Stimulated activated CD4-positive, alpha-beta T cell treated with anti-CD3 and anti-CD28 coated beads, Interleukin-1b, Interleukin-23, amount 100 ng/mL, for 1 hour (primary cell): ENCODE measurements at places on chromosomes 6 and 20.
A peak's percentile ranks its signal among the peaks of the same experiment; 100 is the strongest.

DNA sequence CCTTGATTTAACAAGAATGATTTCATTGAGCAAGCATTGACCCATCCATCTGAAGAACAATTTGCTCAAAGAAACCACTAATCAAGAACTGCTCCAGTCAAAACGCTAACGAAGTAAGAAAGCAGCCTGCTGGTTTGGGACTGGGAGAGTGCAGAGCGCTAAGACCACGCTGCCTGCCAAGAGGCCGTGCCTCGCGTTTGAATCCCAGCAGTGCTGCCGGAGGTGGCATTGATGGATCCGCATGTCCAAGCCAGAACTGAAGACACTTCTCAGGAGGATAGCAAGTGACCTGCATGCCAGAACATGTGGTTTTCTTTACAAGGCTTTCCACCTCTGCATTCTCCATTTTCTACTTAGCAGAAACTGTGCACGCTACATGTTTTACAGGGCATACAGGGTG, 105.2 kb upstream of the FOXC1 start:
- no peak for DNase-seq

- no peak for DNase-seq
Measured at GRCh38 chr6:51788121-51788520, 299.3 kb downstream of the PKHD1 start.

DNA sequence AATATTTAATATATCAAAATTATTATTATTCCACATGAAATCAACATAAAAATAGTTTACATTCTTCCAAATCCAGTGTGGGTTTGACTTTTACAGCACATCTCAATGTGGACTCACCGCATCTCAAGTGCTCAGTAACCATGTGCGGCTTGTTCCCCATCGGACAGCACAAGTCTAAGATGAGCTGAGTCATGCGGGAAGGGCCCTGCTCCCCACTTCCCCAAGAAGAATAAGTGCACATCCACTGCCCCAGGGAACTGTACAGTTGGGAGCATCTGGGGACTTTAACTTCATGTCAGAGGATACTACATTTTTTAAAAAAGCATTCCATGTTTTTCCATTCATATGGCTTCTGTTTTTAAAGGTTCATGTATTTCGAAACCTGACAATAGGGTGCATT, 325.6 kb downstream of the BTBD3 start:
- DNase-seq: no peak

DNA sequence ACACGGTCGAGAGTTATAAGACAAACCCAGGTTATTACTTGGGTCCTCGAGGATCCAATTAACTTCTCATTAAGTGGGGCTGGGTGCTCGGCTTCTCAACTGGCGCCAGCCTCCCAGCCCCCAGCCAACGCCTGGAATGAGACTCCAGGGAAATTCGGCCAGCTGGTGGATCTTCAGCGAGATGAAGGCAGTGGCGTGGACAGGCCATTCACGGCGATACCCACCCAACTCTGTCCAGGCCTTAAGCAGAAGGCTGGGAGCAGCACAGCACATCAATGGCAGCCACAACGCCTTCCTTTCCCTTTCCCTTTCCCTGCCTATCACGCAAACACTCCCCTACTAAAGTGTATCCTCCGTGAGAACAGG, 868 bp downstream of the METTL24 start:
- DNase-seq: no peak

DNA sequence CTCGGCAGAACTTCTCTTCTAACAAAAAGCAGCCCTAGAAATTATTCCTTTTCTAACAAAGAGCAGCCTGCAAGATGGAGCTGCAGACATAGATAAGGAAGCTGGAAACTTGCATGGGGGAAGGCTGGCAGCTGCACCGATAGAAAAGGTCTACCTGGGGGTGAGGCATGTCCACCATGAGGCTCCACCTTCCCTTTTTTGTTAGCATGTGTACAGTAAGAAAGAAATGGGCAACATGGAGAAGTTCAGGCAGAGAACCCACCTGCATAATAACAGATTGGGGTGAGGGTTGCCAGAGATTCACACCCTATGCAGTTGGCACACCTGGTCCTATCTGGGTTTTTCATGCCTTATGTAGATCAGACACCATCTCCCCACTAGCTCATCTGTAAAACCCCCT, 25.4 kb downstream of the ZNF311 start:
- no peak for DNase-seq

DNA sequence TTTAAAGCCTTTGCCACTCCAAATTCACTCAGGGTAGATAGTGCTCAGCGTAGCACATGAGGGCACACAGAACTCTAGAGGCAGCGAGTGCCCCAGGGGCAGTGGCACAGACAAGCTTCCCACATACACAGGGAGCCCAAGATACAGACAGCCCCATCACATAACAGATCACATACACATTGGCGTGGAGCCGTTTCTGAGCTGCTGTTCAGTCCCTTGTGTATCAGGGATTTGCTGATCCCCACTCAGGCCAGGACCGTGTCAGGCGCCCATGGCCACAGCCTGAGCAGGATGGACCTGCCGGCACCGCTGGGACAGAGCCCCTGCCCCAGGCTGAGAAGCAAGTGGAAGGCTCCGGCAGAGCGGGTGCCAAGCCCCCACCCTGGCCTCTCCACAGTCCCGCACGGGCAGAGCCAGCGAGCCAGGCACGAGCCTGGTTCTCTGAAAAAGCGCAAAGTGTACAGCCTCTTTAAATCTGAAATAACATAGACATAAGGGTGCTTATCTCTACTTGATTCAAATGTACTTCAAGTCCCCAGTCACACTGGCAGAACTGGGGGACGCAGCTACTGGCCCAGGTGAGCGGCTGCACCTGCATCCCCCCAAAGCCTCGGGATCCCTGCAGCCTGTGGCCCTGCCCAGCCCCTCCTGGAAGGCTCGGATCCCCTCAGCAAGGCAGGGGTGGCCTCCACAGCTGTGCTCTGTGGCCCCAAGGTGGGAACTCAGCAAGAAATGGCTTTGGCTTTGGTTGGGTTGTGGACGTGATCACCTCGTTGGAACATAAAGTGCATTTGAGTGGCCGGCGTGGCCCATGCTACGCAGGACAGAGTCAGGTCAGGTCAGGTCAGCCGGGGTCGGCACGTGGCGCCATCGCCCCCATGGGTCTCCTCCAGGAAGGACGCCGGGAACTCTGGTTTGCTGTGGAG, 231.3 kb downstream of the ERMARD start:
- no peak for DNase-seq

DNA sequence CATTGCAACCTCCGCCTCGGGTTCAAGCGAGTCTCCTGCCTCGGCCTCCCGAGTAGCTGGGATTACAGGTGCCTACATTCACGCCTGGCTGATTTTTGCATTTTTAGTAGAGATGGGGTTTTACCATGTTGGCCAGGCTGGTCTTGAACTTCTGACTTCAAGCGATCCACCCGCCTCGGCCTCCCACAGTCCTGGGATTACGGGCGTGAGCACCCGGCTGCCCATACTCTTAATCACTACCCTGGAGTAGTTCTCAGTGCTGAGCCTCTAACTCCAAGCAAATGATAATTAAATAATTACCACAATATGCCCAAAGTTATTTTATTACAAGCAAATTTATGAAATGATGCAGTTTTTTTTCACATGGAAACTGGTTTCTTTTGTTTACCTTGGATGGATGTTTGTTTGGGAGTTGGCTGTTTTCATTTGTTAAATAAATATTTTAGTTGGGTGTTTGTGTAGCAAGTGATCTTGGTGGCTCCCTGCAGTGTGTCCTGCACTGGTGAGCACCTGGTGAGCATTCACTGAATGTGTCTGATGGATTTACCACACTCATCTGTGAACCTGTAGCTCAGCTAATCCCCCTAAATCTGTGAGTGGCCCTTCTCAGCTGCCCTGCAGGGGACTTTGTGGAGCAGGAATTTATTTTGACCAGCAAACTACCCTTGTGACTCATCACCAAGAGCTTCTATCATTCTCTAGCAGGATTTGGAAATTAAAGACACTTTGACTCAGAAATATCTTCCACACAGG, 36.9 kb downstream of the UTRN start:
- no peak for DNase-seq

GRCh38 chr20:5041433-5041832, 40.1 kb upstream of the SLC23A2 start:
- DNase-seq: no peak

- no peak for DNase-seq
Measured at GRCh38 chr6:167817016-167817415, 9.7 kb upstream of the AFDN start.

- DNase-seq: no peak
Measured at GRCh38 chr6:154951345-154952200, 43.5 kb upstream of the TIAM2 start.

DNA sequence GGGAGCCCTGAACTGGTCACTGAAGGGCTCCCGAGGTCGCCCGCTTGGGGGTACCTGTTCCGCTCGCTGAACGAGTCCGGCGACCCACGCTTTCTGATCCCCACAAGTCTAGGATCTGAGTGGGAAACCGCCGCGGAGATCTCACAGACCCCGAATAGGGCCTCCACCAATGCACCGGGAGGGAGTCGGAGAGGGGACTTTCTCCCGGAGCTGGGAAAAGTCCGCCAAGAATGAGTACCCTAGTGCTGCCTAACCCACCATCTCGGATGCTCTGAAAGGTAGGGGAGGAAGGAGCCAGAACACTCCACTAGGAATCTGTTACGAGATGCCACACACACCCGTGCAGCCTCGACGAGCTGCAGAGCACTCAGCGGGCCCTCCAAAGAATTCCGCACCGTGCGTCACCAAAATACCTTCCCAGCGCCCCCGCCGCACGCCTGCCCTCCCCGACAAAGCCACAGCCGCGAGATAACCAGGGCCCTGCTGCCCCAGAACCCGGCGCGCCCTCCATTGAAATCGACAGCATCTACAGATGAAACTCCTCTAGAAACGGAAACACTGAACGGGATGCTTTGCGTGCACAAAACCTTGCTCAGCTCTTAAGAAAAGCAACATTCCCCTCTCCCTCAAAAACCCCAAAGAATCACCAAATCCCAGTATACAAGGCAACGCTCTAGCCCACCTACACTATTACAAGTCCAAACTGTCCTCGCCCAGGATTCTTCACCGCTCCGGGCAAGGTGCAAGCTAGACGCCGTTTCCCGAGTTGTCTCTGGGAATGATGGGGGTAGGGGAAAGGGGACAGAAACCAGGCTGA, 686 bp downstream of the COL12A1 start:
- DNase-seq: no peak

GRCh38 chr6:26223650-26224546, 136.7 kb downstream of the HFE start:
- no peak for DNase-seq

DNA sequence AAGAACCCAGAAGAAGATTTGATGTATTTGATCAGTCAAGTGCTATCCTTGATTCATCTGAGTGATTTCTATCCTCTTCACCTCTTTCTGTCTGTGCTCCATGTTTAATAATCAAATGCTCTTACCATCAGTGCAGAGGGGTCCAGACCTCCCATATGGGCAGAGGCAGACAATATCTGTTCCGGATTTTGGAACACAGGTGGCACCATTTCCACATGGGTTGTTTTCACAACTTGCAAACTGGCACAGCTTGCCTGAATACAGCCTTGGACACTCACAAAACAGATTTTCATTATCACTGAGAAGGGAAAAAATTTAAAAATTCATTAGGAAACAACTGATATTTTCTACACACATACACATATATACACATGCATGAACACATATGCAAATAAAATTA, 228.5 kb downstream of the PHF3 start:
- no peak for DNase-seq

DNA sequence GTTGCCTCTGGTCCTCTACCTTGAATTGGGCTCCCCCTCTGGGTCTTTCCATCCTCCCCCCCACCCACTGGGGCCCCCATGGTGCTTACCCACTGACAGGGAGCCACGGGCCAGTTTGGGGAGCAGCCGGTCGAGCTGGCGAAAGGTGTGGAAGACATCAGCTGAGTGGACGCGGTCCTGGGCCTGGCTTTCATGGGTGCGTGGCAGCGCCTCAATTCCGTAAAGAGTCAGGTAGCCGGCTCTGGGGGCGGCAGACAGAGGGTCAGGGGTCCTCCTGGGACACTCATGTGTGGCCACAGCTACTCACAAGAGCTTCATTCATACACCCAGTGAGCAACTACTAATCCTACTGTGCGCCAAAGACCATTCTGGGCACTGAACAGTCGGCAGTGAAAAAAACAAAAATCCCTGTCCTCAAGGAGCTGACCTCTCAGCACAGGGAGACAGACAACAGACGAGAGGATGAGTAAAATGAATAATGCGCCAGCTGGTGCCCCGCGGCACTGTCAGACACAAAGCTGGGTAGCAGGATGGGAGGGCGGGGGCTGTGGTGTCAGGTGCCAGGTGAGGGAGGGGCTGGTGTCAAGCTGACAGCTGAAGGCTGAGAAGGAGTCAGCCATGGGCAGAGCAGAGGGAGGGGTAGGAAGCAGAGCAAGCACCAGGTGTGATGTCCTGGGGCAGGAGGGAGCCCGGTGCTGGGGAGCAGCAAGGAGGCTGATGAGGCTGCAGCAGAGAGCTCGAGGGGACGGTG, 28.3 kb downstream of the PTGIS start:
- DNase-seq: no peak

GRCh38 chr20:40925829-40926510, 102.7 kb upstream of the TOP1 start:
- no peak for DNase-seq

GRCh38 chr20:64056889-64057627, 5.9 kb upstream of the TCEA2 start:
- DNase-seq: no peak

- DNase-seq: no peak
Measured at GRCh38 chr6:168605964-168606363, 165.0 kb downstream of the SMOC2 start.

DNA sequence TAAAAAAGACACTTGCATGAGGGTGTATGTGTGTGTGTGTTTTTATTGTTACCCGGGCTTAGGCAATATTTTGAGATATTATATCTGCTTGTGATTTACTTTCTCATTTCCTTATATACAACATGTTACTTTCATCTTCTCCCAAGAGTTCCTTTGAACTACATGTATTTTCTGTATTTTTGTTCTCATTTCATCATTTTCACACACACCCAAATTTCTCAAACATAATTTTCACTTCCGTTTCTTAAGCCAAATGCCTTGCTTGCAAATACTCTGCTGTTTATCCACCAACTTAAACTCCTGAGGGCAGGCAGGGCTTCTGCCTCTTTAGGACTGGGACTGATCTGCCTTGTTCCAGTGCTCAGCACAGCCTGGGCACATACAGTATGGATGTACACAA, 69.3 kb upstream of the FYN start:
- DNase-seq: no peak

- DNase-seq: peak; percentile 24
Measured at GRCh38 chr20:25750765-25751696, 54.4 kb upstream of the ZNF337 start.
